Fibroblast of lung (primary cell): ENCODE measurements at places on chromosomes 2 and 18. TPM values are rescaled to one million over a fixed set of nuclear protein-coding genes. Genes with fewer than 3 reads are reported as not detected.

- DNase-seq = peak; percentile 98
Observed at GRCh38 chr2:219362524-219363164, 25.1 kb downstream of the DNPEP start.

Gene NPAS2
- 4.9 and 8.7 TPM in 2 replicates for polyA plus RNA-seq

DNA sequence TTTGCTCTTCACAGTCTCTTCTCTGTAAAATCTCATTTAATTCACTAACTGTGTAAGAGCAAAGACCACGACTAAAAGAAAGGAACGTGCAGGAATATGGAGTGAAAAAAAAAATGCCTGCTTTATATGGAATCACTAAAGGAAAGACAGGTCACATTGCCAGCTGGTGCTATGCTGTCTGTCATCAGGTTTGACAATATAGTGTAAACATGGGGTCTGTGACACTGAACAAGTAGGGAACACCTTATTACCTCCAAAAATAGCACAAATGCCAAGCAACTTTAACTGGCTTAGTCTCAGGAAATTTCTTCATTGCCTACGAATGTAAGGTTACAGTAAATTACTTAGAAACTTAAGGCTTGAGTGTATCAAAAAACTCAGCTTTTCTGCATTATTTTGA, 364.5 kb upstream of the LINC00305 start:
- DNase-seq = no peak

DNA sequence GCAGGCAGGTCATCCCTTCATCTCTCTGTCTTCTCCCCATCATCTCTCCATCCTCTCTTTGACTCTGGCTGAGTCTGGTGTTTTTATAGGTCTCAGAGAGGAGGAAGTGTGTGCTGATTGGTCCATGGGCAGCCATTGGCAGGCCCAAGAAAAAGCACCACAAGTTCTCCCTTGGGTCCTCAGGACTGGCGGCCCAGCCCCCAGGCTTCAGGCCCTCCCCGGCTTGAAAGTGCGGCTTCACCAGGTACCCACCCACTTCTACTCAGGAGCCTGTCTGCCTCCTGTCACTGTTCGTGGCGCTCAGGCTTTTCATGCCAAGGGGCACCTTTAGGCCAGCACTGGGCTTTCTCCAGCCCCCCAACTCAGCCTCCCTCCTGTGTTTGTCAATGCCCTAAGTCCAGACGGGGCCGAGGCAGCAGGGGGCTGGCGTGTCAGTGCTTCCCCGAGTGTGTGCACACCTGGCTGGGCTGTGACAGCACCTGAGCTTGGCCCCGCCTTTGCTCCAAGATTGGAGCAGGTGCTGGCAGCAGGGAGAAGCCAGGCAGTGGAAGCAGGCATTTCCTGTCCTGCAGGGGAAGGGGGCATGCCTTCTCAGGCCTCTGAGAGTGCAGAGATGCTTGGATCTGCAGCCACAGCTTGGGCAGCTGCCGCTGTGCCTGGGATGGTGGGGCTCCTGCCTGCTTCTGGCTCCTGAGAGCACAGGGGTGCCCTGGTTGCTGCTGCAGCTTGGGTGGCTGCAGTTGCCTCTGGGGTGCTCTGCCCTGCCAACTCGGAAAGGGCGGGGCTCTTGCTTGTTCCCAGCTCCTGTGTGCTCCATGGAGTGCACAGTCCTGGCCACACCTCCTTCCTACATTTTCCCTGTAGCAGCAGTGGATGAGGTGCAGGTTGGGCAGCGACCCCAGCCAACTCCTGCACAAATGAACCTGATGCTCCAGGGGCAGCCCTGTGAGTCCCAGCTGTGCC, 34.1 kb downstream of the FBXO48 start:
- no peak for DNase-seq

DNA sequence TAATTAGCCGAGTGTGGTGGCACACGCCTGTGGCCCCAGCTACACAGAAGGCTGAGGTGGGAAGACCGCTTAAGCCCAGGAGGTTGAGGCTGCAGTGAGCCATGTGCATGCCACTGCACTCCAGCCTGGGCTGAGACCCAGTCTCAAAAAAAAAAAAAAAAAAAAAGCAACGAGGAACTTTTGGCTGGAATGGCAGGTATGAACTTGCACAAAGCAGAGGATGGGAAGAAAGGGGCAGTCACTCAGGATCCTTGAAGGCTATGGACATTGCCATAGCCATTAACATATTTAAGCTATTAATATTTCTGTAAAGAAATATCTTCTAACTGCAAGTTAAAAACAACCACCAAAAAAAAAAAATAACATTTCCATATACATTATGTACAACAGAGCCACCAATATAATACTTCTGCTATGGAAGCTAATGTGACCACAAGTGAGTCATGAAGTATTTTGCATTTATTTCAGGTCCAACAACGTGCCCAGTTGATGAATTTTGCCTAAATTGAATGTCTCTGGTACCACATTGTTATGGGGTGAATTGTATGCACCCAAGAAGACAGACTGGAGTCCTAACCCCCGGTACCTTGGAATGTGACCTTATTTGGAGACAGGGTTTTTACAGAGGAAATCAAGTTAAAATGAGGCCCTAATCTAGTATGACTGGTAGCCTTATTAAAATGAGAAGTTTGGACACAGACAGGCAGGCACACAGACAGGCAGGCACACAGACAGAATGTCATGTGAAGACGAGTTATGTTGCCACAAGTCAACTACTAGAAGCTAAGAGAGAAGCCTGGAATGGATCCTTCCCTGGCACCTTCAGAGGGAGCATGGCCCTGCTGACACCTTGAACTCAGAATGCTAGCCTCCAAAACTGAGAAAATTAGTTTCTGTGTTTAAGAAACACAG, 102.8 kb downstream of the RBMS1 start:
- DNase-seq = peak; percentile 75

Gene MOCOS
- polyA plus RNA-seq = 2.0 TPM in 2 replicates

DNA sequence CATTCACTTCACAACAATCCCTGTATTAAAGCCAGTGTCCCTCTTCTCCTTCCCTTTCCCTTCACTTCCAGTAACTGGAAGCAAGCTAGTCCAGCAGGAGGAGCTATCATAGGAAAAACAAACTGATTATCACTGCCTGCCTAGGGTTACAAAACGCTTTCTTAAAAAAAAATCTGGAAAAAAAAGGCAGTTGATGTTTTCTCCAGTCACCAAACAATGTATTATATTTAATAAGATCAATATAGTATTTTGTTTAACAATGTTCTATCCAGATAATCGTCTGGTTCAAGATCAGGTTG, 78.8 kb upstream of the ITGB6 start:
- peak; percentile 68 for DNase-seq

Gene UBE2E3
- 138 TPM in 2 replicates for polyA plus RNA-seq

Gene MOGAT1
- polyA plus RNA-seq = not detected in 2 replicates

DNA sequence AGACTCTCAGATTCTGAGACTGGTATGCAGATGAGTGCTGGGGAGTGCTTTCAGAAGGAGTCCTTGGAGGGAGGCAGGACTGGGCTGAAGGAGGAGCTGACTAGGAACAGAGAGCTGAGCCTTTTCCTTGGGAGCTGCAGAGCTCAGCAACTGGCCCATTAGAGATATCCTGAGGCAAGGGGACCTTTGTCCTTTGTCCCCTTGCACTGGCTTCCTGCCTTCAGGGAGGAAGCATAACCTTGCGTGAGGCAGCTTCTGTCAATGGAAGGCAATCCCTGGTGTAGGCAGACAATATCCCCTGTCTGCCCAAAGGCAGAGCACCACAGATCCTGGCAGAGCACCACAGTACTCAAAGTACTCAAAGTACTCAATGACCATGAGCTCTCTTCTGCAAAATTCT, 375.3 kb downstream of the HRH4 start:
- DNase-seq = no peak
